Mesenteric fat pad (tissue), 1 donor: ENCODE measurements at places on chromosomes 7 and 10. TPM values are rescaled to one million over a fixed set of nuclear protein-coding genes. Genes with fewer than 3 reads are reported as not detected.

PON3 gene
- 2.7 TPM for total RNA-seq

LIPF gene
- not detected for total RNA-seq

PHYHIPL gene
- total RNA-seq = not detected

TMEM236 gene
- total RNA-seq = 3.0 TPM

BLOC1S2 gene
- 30.4 TPM for total RNA-seq
